Endothelial cell (in vitro differentiated cells): ENCODE measurements at places on chromosomes 2 and 18. TPM values are rescaled to one million over a fixed set of nuclear protein-coding genes. Genes with fewer than 3 reads are reported as not detected.

DNA sequence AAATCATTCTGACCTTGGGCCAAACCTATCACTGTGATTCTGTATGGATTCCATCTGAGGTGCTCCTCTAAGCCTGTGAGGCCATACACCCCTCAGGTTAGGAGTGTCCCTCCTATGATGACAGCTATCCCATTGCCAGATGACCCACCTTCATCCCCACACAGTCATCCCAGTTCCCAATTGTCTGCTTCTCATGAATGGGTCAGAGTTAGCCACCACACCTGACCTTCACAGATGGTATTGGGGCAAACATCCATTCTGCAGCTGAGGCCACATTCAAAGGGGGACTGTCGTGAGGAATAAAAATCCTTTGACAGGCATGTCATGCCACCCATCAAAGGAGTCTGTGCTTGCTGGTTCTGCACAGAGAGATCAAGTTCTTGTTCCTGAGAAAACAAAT, 155.2 kb downstream of the AGPS start:
- DNase-seq: no peak

GRCh38 chr18:13606604-13607254, 119.6 kb downstream of the FAM210A start:
- no peak for DNase-seq

GRCh38 chr2:178271629-178272333, 77.5 kb downstream of the OSBPL6 start:
- DNase-seq: no peak

DNA sequence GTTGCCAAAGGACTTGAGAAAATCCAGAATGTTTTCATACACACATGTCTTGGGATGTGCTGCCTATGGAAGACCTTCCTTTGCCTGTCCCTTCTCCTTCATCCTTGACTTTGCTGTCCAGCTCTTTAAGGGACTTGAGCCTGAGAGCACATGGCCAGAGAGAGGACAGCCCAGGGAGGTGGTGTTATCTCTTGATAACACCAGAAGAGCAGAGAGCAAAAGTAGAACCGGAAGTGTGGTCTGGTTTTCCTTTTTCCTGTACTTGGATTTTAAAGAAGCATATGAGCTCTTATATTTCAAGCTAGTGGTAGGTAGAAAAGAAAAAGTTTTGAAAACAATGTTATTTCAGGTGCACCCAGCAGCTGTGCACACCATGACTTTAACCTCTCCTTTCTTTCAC, 94.1 kb upstream of the ZNF532 start:
- DNase-seq: no peak

DNA sequence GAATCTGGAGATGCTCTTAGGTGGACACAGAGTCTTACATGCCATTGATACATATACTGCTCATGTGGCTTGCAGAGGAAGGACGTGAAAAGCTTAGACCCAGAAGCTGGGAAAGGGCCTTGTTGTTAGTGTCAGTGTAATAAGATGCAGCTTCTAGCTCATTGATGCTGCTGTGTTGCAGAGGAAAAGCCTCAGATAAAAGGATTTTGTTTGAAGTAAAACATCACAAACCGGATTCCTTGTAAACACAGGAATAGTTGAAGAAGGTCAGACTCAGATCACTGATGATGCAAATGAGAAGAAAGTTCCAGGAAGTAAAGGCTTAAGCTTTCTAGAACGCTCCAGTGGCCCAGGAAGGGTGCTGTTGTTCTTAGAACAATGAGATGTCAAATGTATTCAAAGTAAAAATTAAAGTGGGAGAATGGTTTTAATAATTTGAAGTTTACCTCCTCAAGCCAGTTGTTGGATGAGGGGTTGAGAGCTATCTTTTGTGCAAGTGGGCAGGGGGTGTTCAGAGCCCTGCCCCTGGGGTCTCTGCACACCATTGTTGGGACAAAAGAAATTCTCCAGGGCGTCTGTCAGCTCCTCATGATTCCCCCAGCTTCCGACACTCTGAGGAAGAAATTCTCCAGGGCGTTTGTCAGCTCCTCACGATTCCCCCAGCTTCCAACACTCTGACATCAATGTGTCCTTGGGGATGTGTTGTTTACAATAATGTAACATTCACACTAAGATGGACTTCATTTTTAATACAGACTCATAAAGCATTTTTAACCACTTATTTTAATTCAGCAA, 61.3 kb upstream of the CHMP1B start:
- DNase-seq: no peak

DNA sequence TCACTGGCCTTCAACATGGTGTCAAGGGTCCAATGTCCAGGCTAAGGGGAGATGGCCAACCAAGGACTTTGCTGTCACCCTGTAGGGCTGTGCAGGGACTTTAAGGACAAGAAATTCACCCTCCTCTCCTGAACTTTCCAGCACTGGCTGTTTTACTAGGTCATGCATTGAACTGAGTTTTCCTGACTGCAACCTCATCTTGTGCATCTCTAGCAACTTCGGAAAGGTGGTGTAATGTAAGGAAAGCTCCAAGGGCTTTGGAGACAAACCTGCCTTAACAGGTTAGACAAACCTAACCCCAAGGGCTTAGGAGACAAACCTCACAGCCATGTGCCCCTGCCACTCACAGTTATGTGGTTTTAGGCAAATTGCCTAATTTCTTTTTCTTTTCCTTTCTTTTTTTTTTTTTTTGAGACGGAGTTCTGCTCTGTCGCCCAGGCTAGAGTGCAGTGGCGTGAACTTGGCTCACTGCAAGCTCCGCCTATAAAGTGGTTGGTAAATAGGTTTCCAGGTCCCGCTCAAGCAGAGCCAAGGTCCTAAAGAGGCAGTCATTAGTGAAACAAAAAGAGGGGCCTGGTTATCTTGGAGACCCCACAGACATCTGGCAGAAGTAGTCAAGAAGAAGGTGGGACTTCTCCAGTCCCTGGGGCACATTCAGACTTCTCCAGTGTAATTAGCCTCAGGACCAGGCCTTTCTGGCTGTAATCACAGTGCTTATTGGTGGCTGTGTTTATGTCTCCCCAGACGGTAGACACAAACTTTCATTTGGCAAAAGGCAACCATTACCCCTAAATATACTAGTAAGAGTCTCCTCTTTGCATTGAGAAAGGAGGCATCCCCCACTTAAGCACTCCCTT, 37.6 kb upstream of the PMAIP1 start:
- no peak for DNase-seq

Gene PRR30
- total RNA-seq: not detected

Gene TUBA4B
- total RNA-seq: not detected

DNA sequence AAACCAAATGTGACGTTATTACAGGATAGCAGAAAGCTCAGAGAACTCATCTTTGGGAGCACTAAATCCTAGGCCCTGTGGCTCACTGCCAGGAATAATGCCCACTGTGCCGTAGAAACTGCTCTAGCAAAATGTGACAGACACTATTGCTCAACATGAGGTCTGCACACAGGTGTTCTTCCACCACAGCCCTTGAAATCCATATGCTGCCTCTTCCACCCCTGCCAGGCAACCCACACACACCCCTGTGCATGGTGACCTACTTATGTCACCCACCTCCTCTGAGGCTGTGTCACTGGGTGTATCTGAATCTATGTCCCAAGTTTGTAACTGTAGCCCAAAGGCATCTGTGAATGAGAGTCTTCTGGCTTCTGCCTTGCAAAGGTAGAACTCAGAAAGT, 66.1 kb upstream of the MBOAT2 start:
- DNase-seq: no peak

Gene EPC2
- 31.4 TPM for total RNA-seq

GRCh38 chr2:181258720-181259119, 198.5 kb upstream of the ITGA4 start:
- DNase-seq: no peak

DNA sequence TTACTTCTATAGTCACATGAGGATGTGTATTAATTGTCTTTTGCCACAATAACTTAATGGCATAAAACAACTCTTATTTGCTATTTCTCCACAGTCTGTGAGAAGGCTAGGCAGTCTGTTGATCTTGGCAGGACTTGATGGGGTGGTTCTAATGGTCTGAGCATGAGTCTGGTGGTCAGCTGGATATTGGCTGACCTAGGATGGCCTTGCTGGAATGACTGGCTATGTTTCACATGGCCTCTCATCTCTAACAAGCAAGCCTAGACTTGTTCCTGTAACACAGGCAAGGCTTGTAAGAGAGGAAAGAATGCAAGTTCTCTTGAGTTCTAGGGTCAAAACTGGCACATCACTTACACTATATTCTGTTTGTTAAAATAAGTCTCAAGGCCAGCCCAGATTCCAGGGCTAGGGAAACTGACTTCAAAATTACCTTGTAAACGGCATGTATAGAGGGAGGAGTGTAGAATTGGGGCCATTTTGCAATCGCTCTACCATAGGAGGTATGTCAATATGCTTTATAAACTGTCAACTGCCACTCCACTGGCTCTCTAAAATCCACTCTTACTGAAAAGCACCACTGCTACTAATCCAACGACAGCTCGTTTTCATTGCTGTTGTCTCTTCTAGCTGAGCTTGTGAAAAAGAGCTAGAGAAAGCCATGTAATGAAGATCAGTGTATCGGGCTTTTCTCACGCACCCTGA, 325.0 kb upstream of the PKDCC start:
- DNase-seq: no peak

DNA sequence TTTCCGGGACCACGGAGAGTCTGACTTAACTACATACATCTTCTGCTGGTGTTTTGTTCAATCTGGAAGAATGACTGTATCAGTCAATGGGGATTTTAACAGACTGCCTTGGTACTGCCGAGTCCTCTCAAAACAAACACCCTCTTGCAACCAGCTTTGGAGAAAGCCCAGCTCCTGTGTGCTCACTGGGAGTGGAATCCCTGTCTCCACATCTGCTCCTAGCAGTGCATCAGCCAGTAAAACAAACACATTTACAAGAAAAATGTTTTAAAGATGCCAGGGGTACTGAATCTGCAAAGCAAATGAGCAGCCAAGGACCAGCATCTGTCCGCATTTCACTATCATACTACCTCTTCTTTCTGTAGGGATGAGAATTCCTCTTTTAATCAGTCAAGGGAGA, 23.1 kb downstream of the ICOS start:
- no peak for DNase-seq

DNA sequence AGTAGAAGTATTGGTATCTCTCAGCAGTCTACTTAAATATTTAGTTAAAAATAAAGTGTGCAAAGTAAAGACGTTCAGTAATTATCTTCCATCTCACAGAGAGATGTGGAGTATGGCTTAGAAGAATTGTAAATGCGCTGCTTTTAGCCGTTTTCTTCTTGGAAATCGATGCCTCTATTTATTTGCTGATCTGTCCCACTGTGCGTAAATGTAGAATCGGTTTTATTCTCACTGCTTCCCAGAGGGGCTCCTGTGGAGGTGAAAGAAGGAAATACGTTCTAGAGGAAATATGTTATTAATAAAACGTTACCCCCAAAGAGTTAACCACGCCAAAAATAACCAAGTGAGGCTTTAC, 1.9 kb downstream of the NPAS2 start:
- DNase-seq: no peak

DNA sequence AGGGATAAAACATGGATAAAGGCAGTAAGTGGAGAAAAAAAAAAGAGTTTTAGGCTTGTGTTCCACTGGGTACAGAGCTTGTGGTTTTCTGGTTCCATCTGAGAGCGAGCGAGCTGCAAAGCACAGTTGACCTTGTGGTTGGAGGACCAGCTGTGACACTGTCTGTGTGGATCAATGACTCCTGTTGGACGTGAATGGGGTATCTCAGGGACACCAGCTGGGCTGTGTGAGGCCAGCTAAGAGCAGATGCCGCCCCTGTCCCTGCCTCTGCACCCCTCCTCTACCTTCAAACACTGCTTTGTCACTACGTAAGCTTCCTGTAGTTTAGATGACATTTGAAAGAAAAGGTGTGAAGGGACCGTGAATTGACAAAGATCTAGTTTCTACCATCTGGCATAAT, 67.8 kb downstream of the QPCT start:
- no peak for DNase-seq

Gene CACNB4
- total RNA-seq: 1.5 TPM

Gene IL36A
- not detected for total RNA-seq

Gene PXDN
- total RNA-seq: 521 TPM

- DNase-seq: no peak
These were observed 305.1 kb downstream of the CELF4 start for GRCh38 chr18:37260367-37261093.

Gene ANKRD30B
- total RNA-seq: not detected

DNA sequence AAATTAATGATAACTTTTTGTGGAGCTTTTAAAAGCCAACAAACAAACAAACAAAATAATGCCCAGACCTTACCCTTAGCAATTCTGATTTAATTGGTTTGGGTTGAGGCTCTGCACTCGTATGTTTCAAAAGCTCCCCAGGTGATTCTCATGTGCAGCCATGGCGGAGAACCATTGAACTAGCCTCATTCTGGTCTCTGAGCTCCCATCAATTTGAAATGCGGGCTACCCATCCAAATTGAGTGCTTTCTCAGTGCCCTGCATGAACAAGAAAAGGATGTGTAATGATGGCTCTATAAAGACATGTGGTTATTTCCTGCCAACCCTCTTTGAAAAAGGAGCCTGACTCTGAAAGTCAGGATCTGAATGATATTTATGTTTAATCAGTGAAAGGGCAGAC, 8.2 kb downstream of the MXD1 start:
- DNase-seq: no peak
